Left lung (tissue), 14 donors: ENCODE measurements at places on chromosomes 6 and 20. TPM values are rescaled to one million over a fixed set of nuclear protein-coding genes. Genes with fewer than 3 reads are reported as not detected.

GRCh38 chr20:46396052-46396740 is 10.2 kb downstream of the ELMO2 start:
- no peak for DNase-seq

- no peak for DNase-seq
These were observed 933 bp downstream of the KLHL31 start for GRCh38 chr6:53664623-53665022.

- no peak for DNase-seq
These were observed 1.9 kb downstream of the CITED2 start for GRCh38 chr6:139372326-139373153.

GRCh38 chr6:160461641-160462040 is 113.5 kb downstream of the SLC22A3 start:
- no peak for DNase-seq

- DNase-seq, result no peak
These were observed 1.8 kb downstream of the REV3L start for GRCh38 chr6:111480988-111481822.

- no peak for DNase-seq
These were observed 43.1 kb downstream of the E2F3 start for GRCh38 chr6:20444786-20445271.

GRCh38 chr6:87049779-87050178 is 45.1 kb downstream of the CGA start:
- DNase-seq, result no peak

DNA sequence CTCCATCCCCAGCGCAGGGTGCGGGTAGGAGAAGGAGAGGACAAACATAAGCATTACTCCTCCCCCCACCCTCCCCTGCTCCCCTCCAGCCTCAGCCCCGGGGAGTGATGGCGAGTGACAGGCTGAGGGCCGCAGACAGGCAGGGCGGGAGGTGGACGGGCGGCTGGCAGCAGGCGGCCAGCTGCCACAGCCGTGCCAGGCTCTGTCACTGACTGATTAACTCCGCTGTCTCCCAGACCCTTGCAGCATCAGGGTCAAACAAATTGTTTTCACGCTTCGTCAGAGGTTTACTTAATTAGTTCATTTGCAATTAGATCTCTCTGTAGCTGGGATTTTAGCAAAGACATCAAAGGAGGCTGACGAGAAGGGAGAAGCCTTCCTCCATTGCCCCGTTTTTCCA is 41.9 kb downstream of the FOXP4 start:
- DNase-seq, result no peak

DNA sequence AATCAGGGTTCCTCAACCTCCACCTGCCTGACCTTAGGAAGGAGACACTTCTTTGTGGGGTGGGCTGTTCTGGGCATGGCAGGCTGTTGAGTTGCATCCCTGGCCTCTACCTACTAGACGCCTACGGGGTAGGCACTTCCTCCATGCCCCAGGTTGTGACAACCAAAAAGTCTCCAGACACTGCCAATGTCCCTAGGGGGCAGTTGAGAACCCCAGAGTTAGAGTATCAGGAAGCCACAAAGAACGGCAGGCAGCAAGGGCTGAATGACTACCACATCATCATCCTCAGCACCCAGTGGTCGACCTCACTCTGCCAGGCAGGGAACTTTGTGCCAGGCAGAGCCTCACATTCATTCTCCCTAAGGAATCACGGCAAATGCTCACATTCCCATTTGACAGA is 21.5 kb downstream of the PMEPA1 start:
- no peak for DNase-seq

GRCh38 chr20:64106435-64106961 is 867 bp downstream of the NPBWR2 start:
- peak; percentile 72 for DNase-seq

- no peak for DNase-seq
These were observed at the start of gene FAM83C for GRCh38 chr20:35291654-35292503. FAM83C (minus strand) TSS chr20:35292425; CDS start chr20:35292304, 121 bp downstream.

DNA sequence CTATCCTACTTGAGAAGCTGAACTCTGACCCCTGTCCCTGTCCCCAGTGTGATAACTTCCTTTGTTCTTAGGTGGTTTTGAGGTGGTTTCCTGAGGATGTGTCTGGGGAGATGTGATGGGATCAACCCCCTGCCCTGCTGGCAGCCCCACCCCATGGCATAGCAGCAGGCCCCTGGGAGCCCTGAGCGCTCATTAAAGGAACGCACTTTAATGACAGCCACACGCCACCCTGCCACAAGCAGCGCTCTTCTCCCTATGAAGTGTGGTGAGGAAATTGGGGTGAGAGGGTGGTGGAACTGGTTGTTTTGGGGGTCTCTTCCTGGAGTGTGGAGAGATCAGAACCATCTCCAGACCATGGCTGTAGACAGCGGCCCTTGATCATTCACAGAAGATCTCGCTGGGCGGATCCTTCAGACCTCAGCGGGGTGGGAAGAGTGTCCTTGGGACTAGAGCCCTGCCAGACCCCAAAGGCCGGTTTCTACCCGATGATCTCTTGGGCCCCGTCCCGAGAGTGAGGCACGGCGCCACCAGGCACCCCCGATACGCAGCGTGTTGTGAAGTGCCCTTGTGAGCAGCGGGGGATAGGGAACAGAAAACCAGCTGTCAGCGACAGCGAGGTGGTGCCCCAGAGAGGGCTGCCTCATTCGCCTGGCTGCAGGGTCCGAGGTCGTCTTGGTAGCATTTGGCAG is 45.4 kb downstream of the SYNJ2 start:
- no peak for DNase-seq

DNA sequence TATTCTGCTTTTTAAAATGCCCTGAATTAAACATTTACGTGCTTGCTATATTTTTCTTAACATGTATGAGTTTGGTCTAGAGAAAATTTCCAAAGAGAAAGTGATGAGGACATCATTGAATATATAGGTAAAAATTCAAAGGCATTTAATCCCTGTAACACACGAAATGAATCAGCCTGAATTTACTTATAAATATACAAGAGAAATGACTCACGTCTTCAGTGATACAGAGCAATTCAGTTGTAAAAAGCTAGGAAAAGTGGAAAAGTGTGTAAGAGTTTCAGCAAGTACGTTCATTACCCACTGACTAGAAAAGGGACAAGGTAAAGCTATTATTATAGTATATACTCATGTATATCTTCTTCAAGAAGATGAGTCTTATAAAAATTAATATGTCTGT is 124.8 kb downstream of the HIVEP1 start:
- DNase-seq, result no peak

PHACTR3 gene
- 4.1 TPM for total RNA-seq

ZNF831 gene
- 1.1 TPM for total RNA-seq

ABHD12 gene
- total RNA-seq, result 52.1 TPM

FNDC11 gene
- total RNA-seq, result 0.23 TPM

AFDN gene
- total RNA-seq, result 137 TPM

MYBL2 gene
- 6.1 TPM for total RNA-seq

UNC5CL gene
- 3.1 TPM for total RNA-seq
